Activated naive CD8-positive, alpha-beta T cell treated with anti-CD3 and anti-CD28 coated beads, Interleukin-2, amount 50 U/mL, for 24 hours (primary cell): ENCODE measurements at places on chromosomes 11 and 22.

DNA sequence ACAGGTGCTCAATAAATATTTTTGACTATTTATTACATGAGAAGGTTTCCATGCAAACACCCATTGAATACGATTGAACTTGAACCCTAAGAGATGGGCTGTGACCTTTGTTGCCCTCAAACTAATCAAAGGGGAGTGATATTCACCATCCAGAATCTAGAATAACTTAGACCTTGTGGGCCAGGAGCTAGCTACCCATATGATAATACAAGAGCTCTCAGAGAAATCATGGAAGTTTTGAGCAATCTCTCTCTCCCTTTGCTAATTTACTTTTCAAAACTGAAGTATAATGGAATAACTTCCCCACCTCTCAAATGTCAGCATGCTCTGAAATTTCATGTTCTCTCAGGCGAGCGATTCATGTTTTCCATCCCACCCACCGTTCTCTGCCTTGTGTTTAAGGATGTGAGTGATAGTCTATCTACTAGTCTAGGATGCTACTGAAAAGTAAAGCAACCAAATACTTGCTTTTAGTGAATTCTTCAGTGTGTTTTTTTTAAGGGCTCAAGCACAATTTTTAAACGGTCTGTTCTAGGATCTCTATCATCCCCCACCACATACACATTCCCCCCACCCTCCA, 33.3 kb downstream of the BARX2 start:
- DNase-seq = peak; percentile 32

DNA sequence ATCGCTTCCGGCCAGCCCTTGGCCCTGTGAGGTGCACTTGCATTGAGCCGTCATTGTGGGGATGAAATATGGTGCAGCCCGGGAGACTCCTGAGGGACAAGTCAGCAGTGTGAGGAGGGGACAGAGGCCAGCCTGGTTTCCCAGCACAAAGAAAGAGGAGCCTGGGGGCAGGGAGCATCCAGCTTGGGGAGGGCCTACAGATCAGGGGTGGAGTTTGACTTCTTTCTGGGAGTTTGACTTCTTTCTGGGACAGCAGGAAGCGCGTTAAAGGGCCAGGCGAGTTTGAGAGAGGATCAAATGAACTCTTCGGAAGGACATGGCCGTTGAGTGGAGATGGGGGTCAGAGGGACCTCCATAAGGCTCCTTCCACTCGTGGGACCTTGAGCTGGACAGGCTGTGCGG, 91.9 kb downstream of the LRRC32 start:
- DNase-seq = no peak

- no peak for DNase-seq
These were observed 101.7 kb upstream of the CSNK2A3 start for GRCh38 chr11:11454671-11455223.

- DNase-seq = no peak
These were observed 79.8 kb downstream of the C11orf58 start for GRCh38 chr11:16818284-16818683.

DNA sequence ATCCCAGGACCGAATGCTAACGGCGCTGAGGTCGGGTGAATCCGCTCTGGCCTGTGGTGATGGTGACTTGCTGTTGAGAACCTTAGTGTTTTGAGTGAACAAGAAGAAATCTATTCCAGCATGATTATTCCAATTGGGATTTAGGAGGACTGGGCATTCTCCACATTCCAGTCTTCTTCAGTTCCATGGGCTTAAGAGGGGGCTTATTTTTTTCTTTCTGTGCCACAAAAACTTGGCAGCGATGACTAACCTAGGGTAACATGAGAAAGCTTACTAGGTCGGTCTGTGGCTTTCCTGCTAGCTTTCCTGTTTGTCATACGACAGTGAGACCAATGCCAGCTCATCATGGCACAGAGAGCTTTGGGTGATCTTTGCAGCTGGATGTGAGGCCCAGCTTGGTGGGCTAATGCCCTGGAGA, 62.9 kb upstream of the ATXN10 start:
- peak; percentile 17 for DNase-seq

DNA sequence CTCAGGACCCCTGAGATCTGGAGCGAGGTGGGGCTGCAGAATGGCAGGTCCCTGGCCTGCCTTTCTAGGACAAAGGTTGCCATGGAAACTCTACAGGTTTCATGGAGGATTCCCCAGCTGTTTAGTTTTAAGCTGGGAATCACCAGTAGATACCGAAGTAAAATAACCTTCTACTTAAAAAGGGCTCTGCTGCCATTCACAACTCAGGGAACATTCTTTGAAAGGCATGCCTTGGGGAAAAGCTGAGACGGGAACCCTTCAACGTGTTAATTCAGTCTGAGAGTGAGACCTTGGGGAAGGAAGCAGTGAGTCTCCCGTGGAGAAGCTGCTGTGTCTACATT, 493.3 kb downstream of the BRD1 start:
- DNase-seq = no peak

DNA sequence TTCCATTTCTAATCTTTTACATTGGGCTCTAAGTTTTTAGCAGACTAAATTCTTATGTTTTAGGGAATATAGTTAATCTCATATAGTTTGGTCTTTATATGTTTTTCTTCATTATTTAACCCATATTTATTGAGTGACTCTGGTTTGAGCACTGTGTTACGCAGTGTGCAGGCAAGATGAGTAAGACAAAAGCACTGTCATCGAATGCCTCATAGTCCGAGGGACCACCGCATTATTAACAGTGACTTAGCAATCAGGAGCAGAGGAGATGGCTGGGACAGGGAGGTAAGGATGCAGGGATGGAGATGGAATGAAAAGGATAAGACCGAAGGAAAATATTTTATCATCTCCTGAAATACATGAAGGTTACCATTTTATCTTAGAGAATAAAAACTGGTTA, 65.2 kb upstream of the CTSC start:
- DNase-seq = no peak

GRCh38 chr11:94781837-94782236, 13.7 kb downstream of the AMOTL1 start:
- no peak for DNase-seq

GRCh38 chr11:64341429-64341828, 1.4 kb downstream of the CCDC88B start:
- no peak for DNase-seq

DNA sequence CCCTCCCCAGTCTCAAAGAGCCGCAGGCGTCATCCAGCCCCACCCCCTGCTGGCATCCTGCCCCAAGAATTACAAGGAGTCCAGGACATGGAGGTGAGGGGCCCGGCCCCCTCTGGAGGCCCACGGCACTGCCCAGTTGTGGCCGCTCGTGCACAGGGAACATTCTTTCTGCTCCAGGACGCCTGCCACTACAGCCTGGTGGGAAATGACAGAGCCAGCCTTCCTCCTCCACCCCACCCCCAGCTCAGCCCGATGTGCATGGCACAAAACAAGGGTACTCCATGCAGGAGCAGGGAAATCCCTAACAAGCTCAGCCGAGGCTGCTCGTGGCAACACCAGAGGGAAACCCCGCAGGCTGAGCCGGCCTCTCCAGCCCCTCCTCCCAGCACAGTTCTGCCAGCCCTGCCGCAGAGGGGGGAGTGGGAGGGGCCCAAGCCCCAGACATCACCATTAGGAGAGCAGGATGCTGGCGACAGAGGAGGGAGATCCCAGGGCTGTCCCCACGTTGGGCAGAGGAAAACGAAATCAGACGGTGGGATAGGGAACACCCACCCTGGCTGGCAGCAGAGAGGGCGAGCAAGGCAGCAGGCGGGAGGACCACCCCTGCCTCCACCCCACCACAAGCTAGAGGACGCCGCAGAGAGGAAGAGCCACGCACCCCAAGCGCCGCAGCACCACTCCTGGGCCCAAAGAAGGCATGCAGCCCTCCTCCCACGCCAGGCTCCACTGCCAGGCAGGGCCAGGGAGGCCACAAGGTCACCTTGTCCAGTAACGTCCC, 10.0 kb downstream of the IGSF9B start:
- peak; percentile 65 for DNase-seq

DNA sequence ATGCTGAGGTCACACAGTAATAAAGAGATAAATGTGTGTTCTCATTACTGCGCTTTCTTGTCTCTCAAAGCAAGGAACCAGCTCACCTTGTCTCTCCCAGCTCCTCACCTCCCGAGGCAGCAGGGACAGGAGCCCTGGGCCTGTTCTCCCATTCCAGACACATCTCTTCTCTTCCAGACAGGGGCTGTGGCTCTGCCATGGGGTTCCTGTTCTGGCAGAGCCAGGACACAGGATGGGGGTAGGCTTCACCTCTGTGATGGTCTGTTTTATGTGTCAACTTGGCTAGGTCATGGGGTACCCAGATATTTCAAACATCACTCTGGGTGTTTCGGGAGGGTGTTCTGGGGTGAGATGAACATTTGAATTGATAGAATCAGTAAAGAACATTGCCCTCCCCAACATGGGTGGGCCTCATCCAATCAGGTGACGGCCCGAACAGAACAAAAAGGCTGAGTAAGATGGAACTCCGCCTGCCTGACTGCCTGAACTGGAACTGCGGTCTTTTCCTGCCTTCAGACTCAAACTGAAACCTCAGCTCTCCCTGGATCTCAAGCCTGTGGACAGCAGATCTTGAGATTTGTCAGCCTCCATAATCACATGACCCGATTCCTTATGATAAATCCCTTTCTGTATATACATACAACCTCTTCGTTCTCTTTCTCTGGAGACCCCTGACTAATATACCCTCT, 2.0 kb upstream of the VSIG10L2 start:
- DNase-seq = no peak

DNA sequence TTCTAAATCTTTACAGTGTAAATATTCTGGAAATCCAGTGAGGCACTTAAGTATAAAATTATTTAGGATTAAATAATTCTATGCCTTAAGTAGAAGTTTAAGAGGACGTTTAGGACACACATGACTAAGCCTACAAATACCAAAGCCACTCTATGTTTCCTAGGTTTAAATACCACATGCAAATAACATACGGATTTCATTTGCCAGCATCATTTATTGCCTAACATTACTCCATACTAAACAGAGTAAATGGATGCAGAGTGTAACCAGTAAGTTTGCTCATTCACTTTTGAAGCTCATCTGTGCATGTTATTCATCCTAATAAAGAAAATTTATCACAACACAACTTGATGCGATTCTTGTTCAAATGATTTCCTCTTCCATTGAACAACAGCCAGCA, 4.1 kb downstream of the BDNF start:
- DNase-seq = no peak
